SJSA1 (cell line): ENCODE measurements at places on chromosomes 1 and 21.

GRCh38 chr1:212920896-212921295, 29.4 kb upstream of the VASH2 start:
- DNase-seq = no peak

- DNase-seq = no peak
Measured at GRCh38 chr1:110555807-110556470, 37.0 kb upstream of the KCNA10 start.

DNA sequence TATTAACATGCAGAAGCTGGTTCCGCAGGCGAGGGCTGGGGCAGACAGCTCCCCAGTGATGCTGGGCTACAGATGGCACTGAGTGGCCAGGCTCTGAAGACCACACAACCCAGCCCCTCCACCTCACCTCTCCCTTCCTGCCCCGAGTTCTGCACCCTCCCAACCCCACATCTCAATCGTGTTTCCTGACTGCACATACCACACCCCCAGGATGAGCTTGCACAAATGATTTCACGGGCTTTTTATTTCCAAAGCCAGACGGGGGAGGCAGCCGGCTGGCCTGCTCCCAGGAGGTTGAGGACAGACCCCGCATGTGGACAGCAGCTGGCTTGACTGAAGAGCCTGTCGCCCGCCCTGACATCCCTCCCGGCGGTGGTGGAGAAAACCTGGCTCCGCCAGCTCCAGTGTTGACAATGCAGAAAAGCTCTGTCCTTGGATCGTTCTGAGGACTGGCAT, 21.4 kb upstream of the ALDH4A1 start:
- DNase-seq = no peak

- DNase-seq = no peak
Measured at GRCh38 chr1:204110894-204111633, 38.1 kb downstream of the SOX13 start.

- no peak for DNase-seq
Measured at GRCh38 chr1:79667848-79668696, 661.5 kb upstream of the ADGRL4 start.

GRCh38 chr1:69246710-69247109, 321.0 kb upstream of the LRRC7 start:
- DNase-seq = no peak

GRCh38 chr1:234907208-234907939, 221.3 kb downstream of the TOMM20 start:
- DNase-seq = no peak

DNA sequence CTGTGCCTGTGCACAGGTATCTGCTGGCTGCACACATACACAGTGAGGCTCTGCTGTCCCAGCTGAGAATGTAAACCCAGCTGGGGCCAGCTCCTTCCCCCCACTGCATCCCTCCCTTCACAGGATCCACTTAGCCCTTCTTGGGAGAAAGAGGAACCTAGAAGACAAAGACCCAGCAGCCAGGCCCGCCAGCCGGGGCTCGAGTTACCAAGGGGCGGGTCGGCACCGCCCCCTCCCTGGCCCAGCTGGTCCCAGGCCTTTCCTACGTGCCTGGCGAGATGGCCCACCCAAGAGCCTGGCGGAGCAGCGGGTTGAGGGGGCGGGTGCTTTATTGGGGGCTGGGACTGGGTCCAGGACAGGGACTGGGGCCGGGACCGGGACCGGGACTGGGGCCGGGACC, 2.1 kb downstream of the SH3BGRL3 start:
- DNase-seq = peak; percentile 55

- DNase-seq = no peak
Measured at GRCh38 chr1:2266301-2266975, 38.3 kb downstream of the SKI start.

DNA sequence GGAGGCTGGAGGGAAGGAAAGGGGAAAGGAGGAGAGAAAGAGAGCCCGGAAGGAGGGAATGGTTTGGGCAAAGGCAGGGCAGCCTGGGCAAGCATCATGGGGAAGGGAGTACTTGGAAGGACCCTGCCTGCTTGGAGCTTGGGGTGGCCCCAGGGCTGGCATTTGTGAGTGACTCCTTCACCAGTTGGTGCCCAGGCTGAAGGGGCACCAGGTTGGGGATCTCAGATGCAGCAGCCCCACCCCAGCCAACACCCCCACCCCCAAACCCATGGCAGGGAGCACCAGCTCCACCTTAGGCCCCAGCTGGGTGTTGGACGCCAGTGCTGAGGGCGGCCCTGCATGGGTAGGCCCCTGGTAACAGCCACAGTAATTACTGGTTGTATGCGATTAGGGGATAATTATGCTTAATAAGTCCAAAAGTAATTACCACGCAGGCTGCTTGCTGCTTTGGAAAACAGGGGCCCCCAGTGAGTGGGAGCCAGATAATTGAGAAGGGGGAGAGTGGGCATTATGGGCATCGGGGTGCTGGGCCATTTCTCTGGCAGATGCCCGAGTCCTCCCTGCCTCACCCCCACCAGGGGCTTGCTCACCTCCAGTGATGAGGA, 78.3 kb downstream of the VWA5B1 start:
- DNase-seq = no peak

GRCh38 chr1:180363246-180363995, 133.4 kb downstream of the LHX4 start:
- no peak for DNase-seq

DNA sequence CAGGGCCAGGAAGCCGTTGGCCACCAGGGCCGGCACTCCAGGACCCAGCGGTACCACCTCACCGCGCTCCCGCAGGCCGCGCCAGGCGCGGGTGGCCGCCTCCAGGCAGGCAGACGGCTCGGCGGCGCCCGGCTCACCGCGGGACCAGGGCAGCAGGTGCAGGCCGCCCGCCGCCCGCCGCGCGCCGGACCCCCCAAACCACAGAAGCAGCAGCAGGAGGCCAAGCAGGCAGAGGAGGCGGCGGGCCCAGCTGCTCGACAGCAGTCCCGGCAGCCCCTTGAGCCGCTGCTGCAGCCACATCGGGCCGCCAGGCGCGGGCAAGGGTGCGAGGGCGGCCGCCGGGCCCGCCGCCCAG, 312 bp downstream of the KIAA2013 start:
- no peak for DNase-seq

- no peak for DNase-seq
Measured at GRCh38 chr1:202046227-202046626, 35.8 kb downstream of the ELF3 start.

- no peak for DNase-seq
Measured at GRCh38 chr1:164699815-164700491, 141.0 kb downstream of the PBX1 start.

GRCh38 chr1:59986516-59987310, 60.1 kb upstream of the CYP2J2 start:
- no peak for DNase-seq

DNA sequence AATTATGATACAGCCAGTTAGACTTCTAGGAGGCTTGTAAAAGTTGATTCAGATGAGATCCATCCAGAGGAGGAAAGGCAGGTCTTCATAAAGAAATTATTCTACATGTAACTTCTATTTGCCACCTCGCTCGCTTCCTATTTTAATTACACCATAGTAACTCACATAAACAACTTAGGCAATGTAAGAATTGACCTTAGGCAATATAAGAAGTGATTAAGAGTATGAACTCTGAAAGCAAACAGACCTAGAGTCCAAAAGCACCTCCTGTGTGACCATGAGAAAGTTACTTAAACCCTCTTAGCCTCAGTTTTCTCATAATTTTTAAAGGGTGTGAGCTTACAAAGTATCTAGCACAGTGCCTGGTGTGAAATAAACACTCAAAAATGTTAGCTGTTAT, 192.7 kb upstream of the NFIA start:
- DNase-seq = no peak

GRCh38 chr1:181255270-181255929, 166.9 kb downstream of the IER5 start:
- no peak for DNase-seq

- no peak for DNase-seq
Measured at GRCh38 chr1:234357831-234358230, 15.4 kb upstream of the COA6 start.

DNA sequence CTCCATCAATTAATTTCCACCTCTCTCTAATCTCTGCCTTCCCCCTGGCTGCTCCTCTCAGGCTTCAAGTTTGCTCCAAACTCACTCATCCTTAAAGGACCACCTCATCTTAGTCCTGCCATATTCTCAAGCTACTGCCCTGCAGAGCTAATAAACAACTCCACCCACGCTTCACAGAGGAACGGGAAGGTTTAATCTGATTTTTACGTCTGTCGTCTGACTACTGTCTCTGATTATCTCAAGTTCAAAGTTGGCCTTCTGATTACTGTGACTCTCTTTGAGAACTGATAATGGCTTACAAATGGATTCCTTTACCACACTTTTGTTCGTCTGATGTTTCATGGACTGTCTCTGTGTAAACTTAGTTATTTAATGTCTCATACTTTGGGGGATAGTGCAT, 7.6 kb upstream of the CPT2 start:
- DNase-seq = no peak

DNA sequence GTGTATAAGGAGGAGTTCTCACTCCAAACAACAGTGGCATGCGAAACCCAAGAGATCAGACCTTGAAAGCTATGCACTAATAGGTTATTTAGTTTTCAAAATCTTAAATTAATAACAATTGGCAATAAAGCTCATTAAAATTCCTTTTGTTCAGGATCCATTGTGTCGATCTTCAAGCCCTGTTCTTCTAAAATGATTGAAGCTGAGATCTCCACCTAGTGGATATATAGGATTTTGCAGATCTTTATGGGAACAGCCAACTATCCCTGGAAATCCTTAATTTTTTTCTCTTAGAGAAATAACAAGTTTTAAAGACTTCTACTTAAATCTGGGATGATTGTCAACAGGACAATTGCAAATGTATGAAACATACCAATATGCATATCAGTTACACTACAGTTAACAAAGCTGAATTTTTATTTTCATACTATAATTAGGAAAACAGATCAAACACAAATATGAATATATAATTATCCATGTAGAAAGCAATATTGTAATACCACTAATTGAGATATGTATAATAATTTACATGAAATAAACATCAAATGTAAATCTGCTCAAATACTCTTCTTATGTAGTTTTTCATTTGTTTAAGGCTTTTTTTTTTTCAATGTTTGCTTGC, 43.3 kb downstream of the LRRC53 start:
- no peak for DNase-seq

DNA sequence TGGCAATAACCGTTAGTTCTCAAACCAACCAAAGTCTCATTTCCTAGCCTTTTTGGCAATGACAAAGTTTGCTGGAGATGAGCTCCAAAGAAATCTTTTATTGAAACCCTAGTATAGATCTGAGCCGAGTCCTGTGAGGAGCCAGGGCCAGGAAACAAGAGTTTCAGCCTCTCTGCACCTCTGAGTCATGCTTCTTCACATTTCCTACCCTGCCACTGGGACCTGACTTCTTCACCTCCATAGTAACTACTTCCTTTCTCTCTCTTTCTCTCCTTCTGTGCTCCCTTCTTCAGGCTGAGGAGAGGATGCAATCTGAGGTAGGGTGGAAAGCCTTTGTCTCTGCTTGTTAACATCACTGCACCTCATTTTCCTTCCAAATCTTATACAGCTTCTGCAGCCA, 38.7 kb upstream of the IPO9 start:
- no peak for DNase-seq

DNA sequence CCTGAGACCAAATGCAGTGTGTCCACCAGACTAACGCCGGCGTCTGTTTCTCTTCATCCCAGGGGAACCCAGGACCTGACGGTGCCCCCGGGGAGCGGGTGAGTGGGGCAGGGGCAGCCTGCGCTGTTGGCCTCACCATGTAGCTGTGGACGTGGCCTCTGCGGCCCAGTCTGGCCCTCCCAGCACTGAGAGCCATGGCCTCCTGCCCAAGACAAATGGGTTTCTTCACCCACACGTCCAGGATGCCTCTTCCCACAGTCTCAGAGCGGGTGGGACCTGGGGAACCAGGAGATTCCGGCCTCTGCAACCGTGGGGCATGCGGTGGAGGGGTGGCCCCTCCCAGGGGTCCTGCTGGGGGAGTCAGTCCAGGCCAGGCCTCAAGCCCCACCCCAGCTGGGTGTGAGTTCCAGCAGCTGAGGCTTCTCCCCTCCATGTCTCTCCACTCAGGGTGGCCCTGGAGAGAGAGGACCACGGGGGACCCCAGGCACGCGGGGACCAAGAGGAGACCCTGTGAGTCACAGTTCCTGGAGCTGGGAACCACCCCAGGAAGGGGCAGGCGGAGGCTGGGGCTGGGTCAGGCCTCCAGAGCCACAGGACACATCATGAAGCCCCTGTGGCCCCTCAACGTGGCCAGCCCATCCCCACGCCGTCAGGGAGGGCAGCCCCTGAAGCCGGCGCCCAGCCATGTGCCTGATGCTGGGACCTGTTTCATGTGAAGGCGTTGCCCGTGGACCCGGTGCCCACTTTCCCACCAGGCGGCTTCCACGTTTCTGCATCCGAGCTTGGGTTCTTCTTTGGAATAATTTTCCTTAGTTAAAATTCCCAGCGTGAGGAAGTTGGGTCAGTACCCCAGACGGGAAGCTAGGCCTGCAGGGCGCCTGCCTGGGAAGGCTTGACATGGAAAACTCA, 11.0 kb downstream of the COL6A1 start:
- no peak for DNase-seq

- DNase-seq = no peak
Measured at GRCh38 chr1:10835822-10836421, 39.5 kb upstream of the CASZ1 start.

- DNase-seq = peak; percentile 16
Measured at GRCh38 chr1:65247419-65248359, 61.7 kb upstream of the DNAJC6 start.

- no peak for DNase-seq
Measured at GRCh38 chr1:154962156-154962749, 671 bp upstream of the PYGO2 start.

GRCh38 chr21:27221077-27221476, 254.2 kb upstream of the ADAMTS5 start:
- DNase-seq = no peak

DNA sequence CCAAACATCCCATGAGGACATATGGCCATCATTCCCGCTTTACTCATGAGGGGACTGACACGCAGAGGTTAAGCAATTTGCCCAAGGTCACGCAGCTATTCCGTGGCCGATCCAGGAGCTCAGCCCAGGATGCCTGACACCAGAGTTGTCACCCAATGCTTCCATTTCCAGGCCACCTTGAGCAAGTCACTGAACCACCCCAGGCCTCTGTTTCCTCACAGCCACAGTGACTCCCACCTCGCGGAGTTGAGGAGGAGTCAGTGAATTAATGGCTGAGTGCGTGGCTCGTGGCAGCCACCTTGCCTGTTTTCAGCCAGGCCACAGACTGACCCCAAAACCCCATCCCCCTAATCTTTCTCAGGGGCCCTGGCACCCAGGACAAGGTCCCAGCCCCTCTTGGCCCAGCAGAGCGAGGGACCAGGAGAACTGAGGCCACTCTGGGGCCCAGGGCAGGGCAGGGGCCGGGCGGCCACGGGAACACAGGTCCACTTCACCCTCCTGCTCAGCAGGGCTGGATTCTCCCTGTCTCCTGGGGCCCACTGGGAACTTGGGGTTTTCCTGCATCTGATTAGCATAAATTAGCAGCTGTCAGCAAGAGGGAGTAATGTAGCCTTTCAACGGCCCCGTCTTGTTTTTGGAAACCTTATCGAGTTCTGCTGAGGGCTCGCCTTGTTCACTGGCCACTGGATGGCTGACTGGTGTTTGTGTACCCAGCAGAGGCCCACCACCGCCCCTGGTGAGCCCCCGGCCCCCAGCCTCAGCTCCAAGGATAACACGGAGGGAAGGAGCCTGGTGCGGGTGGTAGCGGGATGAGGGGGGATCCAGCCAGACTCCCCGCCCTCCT, 19.7 kb upstream of the LAPTM5 start:
- no peak for DNase-seq
